ENCODE measurements at places on chromosomes 13 and 19. TPM values are rescaled to one million over a fixed set of nuclear protein-coding genes. Genes with fewer than 3 reads are reported as not detected.

ZNF223 gene
- polyA plus RNA-seq, result 1.6 TPM

SULT2B1 gene
- polyA plus RNA-seq, result 1.6 TPM

DCUN1D2 gene
- 4.0 TPM for polyA plus RNA-seq

APBA3 gene
- polyA plus RNA-seq, result 16.2 TPM

IRGC gene
- not detected for polyA plus RNA-seq

RNASEH2B gene
- 49.3 TPM for polyA plus RNA-seq

FUT6 gene
- not detected for polyA plus RNA-seq

CPT1C gene
- polyA plus RNA-seq, result 5.9 TPM

ATP8A2 gene
- 0.38 TPM for polyA plus RNA-seq

IL12RB1 gene
- polyA plus RNA-seq, result 0.09 TPM

All from foreskin keratinocyte (primary cell).